Motor neuron (in vitro differentiated cells): ENCODE measurements at places on chromosomes 16 and 17. TPM values are rescaled to one million over a fixed set of nuclear protein-coding genes. Genes with fewer than 3 reads are reported as not detected.

DNA sequence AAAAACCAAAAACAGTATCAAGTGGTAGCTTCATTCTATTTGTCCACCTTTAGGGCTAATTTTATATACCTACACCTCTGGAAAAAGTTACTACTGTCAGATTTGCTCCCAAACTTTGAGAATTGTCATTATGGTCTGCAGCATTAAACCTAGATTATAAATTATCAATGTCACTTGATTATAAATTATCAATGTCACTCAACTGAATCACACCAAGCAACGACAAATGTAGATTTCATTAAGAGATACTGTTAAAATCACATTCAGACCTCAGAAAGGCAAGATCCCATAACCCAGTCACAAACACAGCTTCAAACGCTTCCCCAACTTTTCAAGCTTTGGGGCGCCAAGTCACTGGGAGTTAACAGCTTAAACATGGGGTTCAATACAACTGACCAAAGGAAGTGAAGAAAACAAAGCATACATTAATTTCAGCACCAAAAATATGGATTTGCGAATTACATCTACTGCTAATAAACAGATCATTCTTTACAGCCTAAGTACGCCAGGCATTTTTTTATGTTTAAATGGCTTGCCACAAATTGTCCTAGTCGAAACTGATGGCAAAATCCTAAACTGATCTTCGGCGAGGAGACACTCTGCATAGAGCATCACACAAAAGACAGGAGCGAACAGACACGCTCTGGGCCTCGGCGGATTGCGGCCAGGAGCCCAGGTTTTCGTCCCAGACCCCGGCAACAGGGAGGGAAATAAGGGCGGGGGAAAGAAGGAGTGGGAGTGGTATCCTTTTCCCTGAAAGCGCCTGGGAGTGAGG lies 981 bp downstream of the GLG1 start:
- no peak for ATAC-seq

- ATAC-seq, result peak; percentile 26
These were observed 4.7 kb upstream of the MMP15 start for GRCh38 chr16:58020628-58021521.

DNA sequence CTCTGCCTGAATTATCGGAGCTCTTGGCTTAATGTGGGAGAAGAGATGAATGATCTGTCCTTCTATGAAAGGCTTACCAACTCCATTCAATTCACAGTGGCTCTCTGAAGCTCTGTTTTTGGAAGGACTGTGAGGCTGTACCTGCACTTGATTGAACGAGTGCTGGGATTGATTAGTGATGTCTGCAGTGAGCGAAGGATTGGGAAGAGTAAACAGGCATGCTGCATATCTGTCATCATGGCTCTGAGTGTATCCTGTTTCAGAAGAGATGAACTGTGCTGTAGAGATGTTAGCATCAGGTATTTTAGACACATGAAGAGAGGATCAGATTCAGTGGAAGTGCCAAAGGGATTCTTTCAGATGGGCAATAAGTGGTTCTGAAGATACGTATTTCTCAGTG lies 564.0 kb downstream of the MAF start:
- ATAC-seq, result no peak

GRCh38 chr17:72191921-72192799 lies 71.3 kb downstream of the SOX9 start:
- peak; percentile 42 for ATAC-seq

- no peak for ATAC-seq
These were observed 2.0 kb downstream of the CORO7 start for GRCh38 chr16:4414187-4414917.

DNA sequence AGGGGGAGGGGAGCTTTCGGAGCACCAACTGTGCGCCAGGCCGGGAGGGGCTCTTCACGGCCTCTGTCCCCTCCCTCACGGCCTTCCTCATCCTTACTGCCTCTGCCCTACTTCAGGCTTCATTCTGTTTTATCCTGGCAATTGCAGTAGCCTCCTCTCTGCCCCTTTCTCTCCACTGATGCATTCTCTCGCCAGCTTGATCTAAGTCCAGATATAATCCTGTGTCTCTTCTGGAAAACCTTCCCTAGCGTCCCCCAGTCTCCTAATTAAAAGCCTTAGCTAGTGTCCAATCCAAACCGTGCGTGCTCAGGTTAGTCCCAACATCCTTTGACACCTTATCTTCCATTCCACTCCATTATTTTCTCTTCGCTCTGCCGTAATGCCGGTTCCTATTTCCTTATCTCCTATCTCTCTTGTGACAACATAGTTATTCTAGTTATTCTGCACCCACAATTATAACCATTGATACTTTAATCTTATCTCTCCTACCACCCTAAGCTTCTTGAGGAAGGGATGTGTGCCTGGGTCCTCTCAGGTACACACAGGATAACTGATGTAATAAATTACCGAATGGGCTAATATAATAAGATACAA lies 869 bp downstream of the ZNF48 start:
- no peak for ATAC-seq

DNA sequence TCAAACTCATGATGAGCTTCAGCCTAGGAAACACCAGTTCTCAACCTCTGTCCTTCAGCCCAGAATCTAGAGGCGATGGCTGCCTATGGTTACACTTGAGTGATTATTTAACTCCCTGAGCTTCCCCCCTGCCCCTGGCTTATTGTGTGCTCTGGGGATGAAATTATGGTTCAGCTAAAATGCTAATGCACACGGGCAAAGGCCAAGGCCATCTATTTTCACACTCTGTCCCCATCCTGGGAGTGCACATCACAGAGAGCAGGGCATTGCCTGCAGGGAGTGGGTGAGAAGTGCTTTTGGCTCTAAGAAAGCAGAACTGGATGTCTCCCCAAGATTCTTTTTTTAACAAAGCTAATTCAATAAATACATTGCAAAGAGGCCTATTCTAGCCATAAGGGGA lies 21.6 kb upstream of the CACNG5 start:
- no peak for ATAC-seq

- ATAC-seq, result no peak
These were observed 301.9 kb upstream of the KCNJ16 start for GRCh38 chr17:69773081-69773480.

GRCh38 chr16:8953064-8953463 lies 10.6 kb downstream of the USP7 start:
- ATAC-seq, result no peak

- ATAC-seq, result no peak
These were observed 12.9 kb downstream of the KRT16 start for GRCh38 chr17:41599680-41600079.

- peak; percentile 77 for ATAC-seq
These were observed at the start of gene MPG for GRCh38 chr16:77807-78443. Gene MPG (plus strand): TSS chr16:78225. CDS start chr16:78310, 85 bp downstream.

DNA sequence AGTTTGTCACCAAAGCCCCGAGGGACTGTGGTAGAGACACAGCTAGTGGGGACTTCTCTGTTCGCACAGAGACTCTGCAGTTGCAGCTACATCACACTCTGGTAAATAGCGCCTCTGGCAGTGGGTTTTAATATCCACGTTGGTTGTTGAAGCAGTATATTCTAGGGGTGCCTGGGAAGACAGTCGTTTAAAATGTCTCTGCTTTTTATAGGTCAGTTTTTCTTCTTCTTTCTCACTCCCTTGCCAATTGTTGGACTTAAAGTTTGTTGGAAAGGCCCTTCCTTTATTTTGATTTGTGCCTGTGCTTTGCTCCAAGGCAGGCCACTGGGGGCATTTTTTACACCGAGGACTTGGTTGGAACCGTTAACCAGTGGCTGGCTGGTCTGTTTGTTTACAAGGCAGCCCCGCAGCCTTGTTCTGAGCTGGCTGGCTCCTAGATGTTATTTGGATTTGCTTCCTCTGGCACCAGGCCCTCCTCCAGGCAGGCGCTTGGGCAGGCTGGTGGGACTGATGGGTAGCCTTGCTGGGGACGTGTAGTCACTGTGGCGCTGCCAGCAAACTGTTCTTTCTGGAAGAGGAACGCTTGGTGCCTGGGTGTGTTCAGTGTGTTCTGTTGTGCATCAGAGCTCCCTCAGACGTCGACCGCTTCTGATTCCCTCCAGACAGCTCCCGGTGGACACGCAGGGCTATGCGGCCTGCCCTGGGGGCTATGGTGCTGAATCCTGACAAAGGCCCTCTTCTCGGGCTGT lies 218.2 kb upstream of the CHMP6 start:
- ATAC-seq, result peak; percentile 62

DNA sequence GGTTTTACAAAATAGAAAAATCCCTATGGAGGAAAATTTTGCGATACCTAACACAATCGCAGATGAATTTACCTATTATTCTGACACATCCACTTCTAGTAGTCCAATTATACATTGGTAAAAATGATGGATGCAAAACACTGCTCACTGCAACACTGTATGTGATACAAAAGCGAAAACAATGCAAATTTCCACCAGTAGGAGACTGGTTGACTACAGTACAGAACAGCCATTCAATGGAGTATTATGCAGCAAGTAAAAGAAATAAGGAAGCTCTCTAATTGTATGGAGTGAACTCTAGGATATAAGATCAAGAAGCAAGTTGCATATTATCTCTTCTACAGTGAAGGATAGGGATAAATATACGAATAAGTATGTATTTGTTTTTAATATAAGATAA lies 48.5 kb downstream of the SETD6 start:
- no peak for ATAC-seq

DNA sequence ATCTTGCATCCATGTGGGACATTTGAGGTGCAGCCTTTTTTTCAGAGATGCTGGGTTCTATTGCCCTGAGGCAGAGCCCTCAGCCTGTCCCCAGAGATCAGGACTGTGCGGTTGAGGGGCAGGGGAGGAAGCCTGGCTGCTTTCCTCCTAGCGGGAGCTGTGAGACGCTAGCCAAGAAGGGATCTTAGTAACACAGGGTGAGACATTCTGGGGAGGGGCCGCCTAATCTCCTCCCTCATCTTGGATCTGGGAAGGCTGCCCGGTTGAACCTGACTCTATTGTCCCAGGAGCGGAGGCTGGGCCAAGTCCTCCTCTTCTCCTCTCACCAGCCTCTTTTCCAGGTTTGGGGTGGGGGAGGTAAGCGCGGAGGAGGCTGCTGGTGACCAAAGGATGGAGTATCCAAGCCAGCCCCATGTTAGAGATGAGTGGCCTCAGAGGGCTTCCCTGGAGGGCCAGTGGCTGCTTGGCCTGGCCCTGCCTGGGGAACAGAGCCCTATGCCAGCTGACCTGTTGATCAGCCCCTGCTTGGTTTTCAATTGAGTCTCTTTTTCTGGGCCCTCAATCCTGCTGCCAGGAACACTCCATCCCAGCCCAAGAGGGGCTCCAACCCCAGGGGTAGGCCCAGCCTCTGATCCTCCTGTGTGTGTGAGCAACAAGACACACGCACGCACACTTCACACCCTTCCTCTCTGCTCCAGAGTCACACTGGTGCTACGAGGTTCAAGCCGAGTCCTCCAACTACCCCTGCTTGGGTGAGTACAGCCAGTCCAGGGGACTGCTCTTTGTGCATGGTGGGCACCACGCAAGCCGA lies 5.0 kb downstream of the CA4 start:
- ATAC-seq, result no peak

- no peak for ATAC-seq
These were observed 1.3 kb downstream of the SLC43A2 start for GRCh38 chr17:1627182-1627981.

DNA sequence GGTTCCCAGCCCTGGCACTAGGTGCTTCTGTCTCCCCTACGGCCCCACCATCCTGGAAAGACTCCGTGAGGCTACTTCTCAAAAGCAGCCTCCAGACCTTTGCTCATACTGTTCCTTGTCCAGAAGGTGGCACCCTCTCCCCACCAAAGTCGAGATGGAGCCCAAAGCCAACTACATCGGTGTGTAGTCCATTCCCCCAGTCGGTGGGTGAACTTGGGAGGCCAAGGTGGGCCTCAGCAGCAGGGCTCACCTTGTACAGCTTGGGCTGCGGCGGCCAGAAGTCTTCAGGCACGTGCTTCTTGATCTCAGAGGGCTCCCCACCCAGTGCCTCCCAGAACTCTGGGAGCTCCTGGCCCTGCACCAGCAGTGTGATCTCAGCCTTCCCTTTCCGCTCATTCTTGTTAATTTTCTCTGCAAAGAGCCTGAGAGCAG lies 10.2 kb downstream of the FLII start:
- ATAC-seq, result peak; percentile 80

DNA sequence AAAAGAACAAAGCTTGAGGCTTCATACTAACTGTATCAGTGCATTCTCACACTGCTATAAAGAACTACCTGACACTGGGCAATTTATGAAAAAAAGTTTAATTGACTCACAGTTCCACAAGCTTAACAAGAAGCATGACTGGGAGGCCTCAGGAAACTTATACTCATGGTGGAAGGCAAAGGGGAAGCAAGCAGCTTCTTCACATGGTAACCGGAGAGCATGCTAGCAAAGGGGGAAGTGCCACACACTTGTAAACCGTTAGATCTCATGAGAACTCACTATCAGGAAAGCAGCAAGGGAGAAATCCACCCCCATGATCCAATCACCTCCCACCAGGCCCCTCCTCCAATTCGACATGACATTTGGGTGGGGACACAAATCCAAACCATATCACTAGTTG lies 25.3 kb downstream of the CTRB2 start:
- ATAC-seq, result no peak

- no peak for ATAC-seq
These were observed 74.9 kb upstream of the ZFHX3 start for GRCh38 chr16:73122604-73123391.

GRCh38 chr16:51114382-51114781 lies 36.7 kb downstream of the SALL1 start:
- ATAC-seq, result peak; percentile 67

DNA sequence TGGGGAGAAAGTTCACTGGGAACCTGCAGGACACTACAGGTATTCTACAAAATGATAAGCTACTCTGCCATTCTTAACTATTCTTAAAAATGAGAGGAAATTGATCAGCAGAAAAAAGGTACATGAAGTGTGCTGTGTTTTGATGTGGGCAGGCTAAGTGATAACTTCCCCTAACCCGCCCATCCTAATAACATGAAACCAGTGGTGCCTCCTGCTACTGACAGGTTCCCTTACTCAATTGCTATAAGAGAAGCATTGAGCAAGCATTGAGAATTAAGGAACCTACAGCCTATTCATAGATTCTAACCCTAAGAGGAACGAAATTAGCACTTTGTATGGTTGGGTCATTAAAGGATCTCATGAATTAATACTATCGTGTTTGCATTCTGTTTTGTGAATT lies 18.9 kb downstream of the XYLT1 start:
- ATAC-seq, result no peak

- no peak for ATAC-seq
These were observed 27.9 kb upstream of the ENDOV start for GRCh38 chr17:80387071-80387470.

DNA sequence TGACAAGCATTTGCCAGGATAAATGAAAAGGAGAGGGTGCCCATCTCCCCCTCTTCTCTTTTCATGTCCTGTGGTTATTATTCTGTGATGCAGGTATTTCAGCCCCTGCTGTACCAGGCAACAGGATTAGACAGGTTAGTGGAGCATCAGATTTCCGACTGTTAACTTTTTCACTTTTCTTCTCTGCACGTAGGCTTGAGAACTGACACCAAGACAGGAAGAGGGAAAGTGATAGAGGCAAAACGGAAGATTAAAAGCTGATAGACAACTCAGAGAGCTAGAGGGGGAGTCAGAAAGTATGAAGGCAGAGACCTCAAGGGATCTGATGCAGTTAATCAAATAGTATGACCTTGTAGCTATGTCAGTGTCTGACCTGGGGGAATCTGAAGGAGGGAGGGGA lies 132.8 kb downstream of the SOX9 start:
- ATAC-seq, result no peak

GRCh38 chr17:73271072-73271471 lies 9.4 kb upstream of the CPSF4L start:
- no peak for ATAC-seq

Gene PMFBP1
- 1.2 and 1.8 TPM in 2 replicates for total RNA-seq

Gene ITGB3
- 0.05 and 0.21 TPM in 2 replicates for total RNA-seq

Gene PPM1E
- 5.6 and 6.9 TPM in 2 replicates for total RNA-seq

Gene AHSP
- 1.3 TPM in 1 of 2 replicates, not detected in the other for total RNA-seq

Gene KRT39
- total RNA-seq, result not detected in 2 replicates

Gene TMC7
- 1.6 and 2.5 TPM in 2 replicates for total RNA-seq

Gene C17orf107
- total RNA-seq, result 0.36 and 0.67 TPM in 2 replicates

Gene LPCAT2
- 16.1 and 21.8 TPM in 2 replicates for total RNA-seq

Gene DUSP14
- 9.7 and 12.4 TPM in 2 replicates for total RNA-seq
